Hematopoietic multipotent progenitor cell treated with erythropoietin and hydrocortisone succinate and interleukin-3 and kit ligand, for 17 days (in vitro differentiated cells): ENCODE measurements at places on chromosomes 3 and 15.
A peak's percentile ranks its signal among the peaks of the same experiment; 100 is the strongest.

GRCh38 chr3:36372534-36372935 lies 7.8 kb upstream of the STAC start:
- DNase-seq: no peak

- DNase-seq: no peak
Measured at GRCh38 chr15:64515196-64515595, 54.8 kb downstream of the ZNF609 start.

DNA sequence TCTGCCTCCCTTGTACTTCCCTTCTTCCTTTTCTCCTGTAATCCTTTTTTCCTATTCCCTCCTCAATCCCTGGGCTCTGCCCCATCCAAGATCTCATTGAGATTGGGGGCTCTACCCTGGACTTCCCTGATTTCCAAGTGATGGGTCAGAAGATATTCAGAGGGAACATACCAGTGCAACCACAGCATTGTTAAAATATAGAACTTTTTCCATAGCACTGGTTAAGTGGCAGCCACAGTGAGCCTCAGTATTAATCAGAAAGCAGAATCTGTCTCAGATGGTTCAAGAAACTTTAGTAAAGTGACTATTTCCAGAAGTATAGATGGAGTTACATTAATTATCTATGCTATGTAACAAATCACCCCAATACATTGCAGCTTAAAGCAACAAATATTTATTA lies 18.7 kb upstream of the SCN10A start:
- DNase-seq: no peak

DNA sequence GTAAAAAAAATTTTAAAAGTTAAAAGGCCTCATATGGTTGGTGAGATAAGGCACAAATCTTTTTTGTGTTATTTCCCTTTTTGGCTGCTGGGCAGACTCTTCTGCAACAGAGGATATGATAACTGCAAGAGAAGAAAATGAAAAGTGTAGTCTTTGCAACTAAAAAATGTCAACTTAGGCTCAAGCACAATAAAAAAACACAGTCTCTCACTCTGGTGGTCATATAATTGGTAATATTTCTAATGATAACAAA lies 15.4 kb downstream of the COMMD2 start:
- no peak for DNase-seq

- DNase-seq: no peak
Measured at GRCh38 chr3:31039145-31039544, 144.7 kb upstream of the GADL1 start.

DNA sequence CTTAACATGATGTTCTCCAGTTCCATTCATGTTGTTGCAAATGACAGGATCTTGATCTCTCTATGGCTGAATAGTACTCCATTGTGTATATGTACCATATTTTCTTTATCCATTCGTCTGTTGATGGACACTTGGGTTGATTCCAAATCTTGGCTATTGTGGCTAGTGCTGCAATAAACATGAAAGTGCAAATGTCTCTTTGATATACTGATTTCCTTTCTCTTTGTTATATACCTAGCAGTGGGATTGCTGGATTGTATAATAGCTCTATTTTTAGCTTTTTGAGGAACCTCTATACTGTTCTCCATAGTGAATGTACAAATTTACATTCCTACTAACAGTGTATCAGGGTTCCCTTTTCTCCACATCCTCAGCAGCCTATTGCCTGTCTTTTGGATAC lies 5.9 kb upstream of the RBP2 start:
- no peak for DNase-seq

GRCh38 chr15:84982301-84982920 lies 755 bp downstream of the PDE8A start:
- no peak for DNase-seq

DNA sequence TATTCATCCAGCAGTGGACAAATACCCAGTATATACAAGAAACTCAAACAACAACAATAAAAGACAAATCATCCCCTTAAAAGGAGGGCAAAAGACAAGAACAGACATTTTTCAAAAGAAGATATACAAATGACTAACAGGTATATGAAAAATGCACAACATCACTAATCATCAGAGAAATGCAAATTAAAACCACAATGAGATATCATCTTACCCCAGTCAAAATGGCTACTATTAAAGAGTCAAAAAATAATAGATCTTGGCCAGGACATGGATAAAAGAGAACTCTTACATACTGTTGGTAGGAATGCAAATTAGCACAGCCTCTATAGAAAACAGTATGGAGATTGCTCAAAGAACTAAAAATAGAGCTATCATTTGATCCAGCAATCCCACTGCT lies 16.9 kb downstream of the DHX36 start:
- no peak for DNase-seq

DNA sequence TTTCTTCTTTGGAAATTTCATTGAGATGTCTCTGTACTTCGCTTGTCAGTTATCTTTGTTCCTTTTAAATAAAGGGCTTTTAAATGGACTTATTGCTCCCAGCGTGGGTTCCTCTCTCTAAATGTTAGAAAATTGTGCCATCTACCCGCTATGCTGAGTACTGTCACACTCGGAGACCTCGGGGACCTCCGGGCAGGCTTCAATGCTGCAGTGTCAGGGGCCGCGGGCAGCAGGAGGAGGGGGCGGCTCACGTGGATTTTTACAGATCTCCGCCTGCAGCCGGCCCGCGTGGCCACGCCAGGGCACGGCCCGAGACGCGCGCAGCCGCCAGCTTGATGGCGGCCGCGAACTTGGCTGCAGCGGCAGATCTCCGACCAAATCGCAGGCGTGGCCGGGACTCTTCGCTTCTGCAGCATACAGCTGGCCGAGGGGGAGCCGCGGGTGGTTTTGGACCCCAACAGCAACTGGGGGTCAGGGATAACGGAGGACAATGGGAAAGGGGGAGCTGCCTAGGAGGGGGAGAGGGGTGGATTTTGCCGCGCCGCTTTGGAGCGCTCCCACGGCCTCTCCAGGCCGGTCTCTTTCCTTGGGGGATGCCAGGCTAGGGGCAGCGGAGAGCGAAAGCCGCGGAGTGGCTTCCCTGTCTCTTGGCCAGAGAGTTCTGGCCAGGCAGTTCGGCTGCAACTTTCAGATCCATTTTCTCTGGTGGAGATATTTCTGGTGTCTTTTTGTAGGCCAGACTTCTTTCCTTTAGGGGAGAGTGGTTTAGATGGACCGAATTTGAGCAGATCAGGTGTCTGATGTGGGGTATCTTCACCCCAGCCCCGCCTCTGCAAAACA lies 15.3 kb downstream of the NR2F2 start:
- DNase-seq: no peak

DNA sequence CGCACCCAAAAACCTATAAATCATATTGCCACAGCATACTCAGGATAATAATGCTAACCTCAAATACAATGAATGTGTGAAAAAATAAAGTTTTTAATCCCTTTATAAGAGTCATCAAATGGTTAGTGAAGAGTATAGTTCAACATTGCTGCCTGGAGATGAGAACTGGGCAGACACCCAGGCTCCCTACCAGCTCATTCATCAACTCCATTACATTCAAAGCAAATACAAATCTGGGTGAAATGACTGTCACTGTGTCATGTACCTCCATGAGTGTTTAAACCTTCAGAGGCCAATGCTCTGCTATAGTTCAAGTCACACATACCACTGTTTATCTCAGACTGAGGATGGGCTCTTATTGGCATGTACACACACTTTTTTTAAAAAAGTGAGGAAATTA lies 167.2 kb upstream of the KCNMB2 start:
- DNase-seq: no peak

DNA sequence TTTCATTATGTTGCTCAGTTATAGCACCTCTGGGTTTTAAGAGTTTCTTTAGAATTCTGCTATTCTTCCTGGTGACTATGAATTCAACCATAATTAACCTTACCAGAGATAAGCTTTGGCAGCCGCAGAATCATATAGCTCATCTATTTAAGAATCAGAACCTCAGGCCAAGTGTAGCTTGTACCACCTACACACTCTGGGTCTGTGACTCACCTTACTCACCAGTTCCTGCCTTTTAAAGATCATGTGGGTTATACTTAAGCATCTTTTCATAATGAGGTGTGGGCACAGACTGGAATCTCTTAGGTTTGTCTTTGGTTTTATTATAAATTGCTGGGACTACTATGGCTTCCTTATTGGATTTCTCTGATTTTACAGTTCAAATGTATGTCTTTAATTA lies 21.9 kb downstream of the CDV3 start:
- DNase-seq: no peak

GRCh38 chr3:64816355-64816754 lies 128.6 kb upstream of the ADAMTS9 start:
- DNase-seq: no peak

- DNase-seq: no peak
Measured at GRCh38 chr15:72307026-72307425, 12.9 kb downstream of the CELF6 start.

DNA sequence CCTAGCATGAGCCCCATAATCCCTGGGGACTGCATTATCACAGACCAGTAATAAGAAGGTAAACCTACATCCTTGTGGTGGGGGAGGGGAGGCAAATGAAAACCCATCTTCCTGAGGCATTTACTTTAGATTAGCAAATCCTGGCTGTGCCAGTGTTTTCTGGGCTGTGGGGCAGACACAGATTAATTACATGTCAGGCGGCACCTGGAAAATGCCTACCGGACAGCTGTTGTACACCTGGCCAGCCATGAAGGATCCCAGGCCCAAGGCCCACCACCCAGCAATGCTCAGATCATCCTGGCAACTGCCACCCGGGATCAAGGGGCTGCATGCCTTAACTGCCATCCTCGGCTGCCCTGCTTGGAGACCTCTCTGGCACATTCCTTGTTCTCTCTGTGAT lies 59.1 kb upstream of the RASA2 start:
- no peak for DNase-seq

- no peak for DNase-seq
Measured at GRCh38 chr3:150765949-150766720, 3.2 kb upstream of the SIAH2 start.

DNA sequence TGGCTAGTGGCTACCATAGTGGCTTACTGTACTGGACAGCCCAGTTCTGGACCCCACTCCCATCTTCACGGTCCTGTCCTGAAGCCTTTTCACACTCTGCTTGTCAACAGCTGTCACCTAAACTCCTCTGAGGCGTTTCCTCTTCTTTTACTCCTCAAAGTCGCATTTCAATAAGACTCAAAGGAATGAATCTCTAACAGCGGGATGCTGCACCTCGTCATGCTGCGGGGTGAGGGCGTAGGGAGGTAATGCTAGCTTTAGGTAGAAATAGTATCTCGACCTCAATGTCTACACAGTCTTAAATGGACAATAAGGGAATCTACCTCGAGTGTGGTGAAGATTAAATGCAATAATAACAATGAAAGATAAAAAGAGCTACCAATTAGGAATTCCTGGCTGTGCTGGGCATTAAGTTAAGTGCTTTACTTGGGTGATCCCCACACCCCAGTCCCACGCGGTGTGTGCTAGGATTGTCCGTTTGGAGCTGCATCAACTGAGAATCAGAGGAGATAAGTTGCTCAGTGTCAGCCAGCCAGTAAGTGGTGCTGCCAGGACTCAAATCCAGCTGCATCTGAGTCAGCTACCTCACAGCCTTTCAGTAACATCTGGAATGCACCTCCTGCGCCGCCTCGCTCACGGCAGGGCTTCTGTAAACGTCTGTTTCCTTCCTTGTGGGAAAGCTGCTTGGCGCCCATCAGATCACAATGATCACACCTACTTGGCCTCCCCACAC lies 14.0 kb downstream of the PLA2G4D start:
- no peak for DNase-seq

DNA sequence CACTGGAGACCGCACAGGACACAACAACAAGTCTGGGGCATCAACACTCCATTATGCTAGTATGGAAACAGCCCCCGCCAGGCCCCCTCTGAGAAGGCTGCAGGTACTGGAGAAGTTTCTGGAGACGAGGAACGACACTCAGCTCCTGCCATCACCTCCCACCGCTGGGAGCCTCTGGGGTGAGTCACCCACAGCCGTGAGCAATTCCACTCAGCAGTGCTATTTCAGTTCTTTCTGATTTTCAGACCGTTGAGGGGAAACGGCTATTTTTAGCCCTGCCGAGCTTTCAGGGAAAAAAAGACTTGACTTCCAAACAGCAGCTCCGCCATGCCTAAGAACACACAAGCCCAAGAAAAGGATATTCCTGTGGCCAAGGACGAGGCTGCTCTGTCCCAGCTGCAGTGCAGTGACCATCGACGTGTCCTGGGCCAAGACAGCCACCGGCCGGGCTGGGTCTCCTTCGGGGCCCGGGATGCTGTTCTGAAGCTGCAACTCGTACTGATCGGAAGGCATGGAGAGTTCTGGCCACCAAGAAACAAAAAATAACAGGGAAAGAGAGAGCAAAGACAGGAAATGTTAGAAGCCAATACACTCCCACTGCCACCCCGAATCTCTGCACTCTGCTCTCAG lies 40.8 kb downstream of the NUP210 start:
- no peak for DNase-seq

- DNase-seq: no peak
Measured at GRCh38 chr15:43762824-43763223, 13.9 kb downstream of the ELL3 start.

- DNase-seq: no peak
Measured at GRCh38 chr15:100861511-100861991, 18.1 kb upstream of the ALDH1A3 start.

DNA sequence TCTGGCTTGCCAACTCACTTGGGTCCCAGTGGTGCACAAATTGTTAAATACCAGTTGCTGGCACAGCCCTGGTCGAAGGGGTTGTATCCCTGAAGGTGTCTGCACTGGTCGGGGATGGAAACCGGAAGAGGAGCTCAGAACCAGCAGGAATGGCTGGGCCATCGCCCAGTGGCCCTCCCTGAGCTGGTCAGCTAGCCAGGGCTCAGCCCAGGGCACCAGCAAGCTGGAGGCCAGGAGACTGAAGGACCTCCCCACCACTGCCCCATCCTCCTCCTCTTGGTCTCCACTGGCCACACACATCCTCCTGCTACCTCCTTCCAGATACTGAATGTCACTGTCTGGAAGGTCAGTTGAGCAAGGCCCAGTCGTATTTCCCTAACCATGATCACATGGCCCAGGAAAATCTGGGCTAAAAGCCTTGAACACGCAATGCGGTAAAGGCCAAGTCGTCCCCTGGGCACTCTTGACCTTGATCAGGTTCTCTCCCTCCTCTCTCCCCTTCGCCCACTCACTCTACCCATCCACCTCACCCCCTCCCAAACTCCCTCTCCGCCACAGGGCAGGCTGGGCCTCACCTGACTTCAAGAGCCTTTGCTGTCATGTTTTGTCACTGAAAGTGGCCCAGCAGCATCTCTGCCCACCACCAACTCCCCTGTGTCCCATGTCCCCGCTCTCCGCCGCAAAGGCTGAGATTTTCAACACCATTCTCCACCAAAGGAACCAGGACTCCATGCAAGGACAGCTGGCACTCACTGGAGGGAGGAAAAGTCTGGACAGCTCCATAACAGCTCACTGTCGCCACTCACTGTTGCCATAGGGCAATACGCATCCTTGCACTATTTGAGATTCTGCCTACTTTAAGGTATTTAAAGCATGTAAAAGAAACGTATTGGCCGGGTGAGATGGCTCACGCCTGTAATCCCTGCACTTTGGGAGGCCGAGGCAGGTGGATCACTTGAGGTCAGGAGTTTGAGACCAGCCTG lies 12.1 kb downstream of the ZDHHC19 start:
- peak; percentile 33 for DNase-seq

GRCh38 chr15:69807721-69808120 lies 290.0 kb downstream of the TLE3 start:
- DNase-seq: no peak
